ENCODE measurements at places on chromosomes 16 and 17.

DNA sequence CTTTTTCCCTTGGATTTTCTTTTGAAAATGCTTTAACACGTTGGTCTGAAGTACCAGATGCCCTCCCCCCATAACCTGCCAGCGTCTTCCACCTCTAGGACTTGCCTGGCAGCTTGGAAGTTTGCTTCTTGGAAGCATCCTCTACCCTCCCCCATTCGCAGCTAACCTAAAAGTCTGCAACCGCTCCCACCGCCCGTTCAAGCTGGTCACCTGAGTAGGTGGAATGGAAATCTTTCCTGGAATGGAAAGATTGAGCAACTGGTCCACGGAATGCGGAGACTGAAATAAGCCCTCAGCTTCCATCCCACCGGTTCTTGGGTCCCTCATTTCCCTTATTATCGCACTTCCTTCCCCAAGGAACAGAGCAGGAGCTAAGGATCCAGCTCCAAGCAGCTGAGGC lies 31.4 kb downstream of the HS3ST3B1 start:
- no peak for DNase-seq

DNA sequence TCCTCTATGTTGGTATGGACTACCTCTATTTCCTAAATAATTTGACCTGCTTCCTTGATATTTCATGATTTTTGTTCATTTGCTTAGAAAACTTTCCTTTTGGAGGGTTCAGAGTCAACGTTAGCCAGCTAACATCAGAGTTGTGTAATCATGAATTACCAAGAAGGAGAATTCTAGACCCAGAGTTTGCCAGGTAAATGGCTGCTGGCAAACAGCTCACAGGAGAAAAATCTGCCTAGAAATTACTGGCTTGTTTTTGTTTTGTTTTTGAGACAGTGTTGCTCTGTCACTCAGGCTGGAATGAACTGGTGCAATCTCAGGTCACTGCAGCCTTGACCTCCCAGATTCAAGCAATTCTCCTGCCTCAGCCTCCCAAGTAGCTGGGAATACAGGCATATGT lies 111.4 kb upstream of the SALL1 start:
- no peak for DNase-seq

DNA sequence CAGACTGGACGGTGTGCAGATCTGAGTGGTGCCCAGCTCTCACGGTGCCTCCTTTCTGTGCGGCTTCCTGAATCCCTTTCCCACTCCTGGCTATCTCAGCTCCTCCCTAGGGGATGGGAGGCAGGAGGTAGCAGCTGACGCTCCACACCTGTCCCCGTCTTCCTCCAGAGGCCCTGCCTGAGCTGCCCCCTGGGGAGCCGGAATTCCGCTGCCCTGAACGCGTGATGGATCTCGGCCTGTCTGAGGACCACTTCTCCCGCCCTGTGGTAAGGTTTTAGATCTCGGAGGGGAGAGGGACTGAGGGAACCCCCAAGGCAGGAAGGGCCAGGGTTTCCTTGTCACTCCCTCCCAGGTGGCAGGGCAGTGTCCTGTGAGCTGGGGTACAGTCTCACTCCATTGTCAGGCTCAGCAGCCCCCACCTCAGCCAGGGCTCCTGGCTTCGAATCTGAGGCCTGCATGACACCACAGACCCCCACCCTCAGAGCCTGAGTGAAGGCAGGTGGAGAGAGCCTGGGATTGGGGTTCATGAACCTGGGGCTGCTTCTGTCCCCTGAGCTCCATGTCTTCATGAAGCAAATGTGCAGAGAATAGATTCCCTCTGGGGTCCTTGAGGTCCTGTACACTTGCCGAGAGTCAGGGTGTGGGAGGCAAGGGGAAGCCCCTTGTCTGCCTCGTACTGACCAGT lies 6.6 kb downstream of the DEF8 start:
- DNase-seq = no peak

- DNase-seq = no peak
Observed at GRCh38 chr16:85370543-85370880, 242.6 kb upstream of the GSE1 start.

Data from NCI-H2081 (cell line).